ENCODE measurements at places on chromosomes 11 and 22.

GRCh38 chr11:109426442-109427240 lies 4.7 kb downstream of the C11orf87 start:
- DNase-seq, result no peak

DNA sequence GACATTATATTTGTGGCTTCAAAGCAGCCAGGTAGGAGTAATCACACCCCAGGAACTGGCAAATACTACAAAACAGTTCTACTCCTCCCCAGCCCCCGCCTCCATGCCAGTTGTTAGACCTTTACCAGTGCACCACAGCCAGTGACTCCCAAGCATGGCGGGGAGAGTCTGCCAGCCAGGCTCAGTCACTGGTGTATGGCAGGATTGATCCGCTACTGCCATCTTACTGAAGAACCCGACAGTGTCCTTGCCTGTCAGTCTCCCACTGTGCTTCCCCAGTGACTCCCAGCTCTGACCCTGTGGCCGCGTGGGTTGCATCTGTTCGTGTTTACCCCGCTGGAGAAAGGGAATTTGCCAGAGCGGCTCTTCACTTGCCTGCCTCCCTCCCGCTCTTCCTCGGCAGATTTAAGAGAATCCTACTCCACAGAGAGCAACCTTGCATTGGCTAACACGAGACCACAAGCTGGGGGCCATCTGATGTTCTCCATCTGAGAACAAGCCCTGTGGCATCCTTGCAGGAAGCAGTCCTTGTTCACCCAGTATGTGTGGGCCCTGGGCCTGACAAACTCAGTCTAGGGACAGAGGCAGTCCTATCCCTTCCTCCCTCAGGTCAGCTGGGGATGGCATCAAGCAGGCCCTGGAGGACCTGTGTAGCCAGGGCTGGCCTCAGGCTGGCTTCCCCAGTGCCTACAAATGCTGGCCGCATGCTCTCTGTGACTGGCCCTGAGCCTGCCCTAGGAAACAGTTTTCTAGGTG lies 33.1 kb downstream of the GNAZ start:
- no peak for DNase-seq

- no peak for DNase-seq
Observed at GRCh38 chr11:10366568-10367331, 61.9 kb downstream of the ADM start.

DNA sequence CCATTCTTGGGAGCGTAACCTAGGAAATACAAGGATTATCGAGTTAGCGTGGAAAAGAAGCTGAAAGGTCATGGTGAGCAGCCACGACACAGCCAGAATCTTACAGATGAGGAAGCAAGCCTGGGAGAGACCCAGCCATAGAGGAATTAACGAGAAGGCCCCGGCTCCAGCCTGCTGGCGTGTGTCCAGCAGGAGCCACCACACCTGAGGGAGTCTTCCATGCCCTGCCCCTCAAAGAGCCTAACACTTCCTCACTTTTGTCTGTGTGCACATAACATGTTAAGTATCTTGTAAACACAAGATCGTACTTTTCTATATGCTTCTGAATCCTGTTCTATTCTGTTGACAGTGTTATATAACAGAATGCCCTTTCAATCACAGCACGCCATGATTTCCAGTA lies 18.1 kb downstream of the CECR2 start:
- no peak for DNase-seq

DNA sequence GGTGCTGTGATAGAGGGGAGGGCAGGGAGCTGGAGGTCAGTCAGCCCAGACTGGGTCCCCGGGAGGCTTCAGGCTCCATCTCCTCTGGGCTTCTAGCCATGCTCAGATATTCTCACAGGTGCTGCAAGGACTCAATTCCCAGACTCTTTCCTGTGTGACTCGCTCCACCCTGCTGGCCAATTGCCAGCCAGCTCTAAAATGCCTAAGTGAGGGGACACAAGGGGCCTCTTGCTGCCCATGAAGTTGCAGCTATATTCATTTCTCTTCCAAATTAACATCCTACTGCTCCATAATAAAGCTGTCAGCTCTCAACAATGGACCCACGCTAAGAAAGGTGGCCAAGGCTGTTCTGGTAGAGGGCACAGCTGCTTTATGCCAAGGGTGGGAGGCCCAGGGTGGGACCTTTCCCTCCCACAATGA lies 101.5 kb downstream of the PLEKHA7 start:
- DNase-seq, result no peak

All from cortex of kidney (tissue), 1 donor.